ENCODE measurements at places on chromosomes 7 and 10.

DNA sequence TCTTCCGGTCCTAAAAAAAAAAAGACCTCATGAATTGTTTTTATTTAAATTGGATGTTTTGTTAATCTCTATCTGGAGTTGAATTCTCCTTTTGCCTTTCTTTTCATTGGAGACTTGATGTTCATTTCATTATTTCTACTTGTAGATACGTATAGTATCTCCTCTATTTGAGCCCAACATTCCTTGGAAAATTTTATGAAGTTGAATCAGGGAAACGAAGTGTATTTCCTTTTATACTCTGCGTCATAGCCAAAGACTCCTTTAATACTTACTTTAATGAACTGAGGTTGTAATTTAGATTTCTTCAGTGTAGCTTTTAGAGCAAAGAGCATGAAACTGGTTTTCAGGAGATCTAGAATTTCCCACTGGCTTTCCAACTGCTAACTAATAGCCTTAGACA lies 132.4 kb downstream of the KIAA1217 start:
- no peak for DNase-seq

DNA sequence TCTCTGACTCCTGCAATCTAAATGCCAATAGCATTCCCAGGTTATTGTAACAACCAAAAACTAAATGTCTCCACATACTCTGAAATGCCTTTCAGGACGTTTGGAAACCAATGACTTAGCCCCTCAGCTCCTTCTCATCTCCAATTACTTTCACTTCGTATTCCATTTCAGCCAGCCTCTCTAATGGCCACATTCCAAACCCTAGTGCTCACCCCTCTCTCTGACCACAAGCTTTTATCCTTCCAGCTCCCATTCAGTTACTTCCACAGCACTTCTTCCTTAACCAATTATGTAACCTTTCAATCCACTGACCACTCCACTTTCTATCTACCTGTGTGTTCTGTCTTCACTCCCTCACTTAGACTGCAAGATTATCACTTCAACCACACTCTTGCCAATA lies 4.3 kb downstream of the NOC3L start:
- peak; percentile 19 for DNase-seq

- DNase-seq = peak; percentile 89
These were observed 3.7 kb downstream of the NRP1 start for GRCh38 chr10:33330543-33331378.

DNA sequence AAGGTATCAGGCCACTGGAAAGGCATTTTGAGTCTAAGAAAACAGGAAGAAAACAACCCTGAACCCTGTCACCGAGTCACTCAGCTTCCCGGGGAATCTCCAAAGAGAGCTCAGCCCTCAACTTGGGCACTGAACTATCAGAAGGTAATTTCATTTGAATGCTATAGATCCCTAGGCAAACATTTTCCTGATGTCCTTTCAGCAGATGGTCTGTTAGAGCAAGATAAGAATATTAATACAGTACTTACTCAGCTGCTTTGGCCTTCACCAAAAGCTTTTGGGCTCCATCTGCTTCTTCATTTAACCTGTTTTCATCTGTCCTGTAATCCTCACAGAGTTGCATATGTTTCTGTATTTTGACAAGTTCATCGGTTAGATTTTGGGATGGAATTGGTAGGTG lies 34.2 kb upstream of the LAMB1 start:
- DNase-seq = no peak

DNA sequence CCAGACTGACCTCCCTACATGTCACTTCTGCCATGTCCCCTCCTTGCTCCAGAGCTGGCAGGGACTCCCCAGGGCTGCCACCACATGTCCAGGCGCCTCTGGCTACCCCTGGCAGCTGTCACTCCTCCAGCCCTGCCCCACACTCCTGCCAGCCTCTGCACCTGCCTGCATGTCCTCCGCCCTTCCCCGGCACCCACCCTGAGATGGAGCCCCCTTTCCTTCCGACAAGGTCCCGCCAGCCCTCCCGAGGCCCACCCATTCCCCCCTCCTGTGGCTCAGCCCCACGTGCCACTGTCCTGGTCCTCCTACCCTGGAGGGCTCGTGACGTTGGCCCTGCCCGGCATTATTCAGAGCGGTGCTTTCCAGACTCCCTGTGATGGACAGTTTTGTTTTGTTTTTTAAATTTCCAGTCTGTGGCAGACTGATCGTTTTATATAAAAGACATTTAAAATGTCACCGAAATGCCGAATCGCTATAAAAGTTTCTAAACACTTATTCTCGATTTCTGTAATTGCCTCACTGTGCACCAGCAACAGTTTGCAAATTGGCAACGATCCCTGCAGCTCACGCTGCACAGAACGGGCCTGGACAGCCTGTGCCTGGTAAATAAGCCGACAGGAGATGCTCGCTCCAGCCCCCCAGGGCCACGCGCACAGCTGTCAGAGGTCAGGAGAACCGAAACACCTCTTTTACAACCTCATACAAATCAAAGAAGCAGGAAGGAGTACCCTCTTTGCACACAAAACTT lies 111.1 kb upstream of the SH2B2 start:
- no peak for DNase-seq

- no peak for DNase-seq
These were observed 10.7 kb upstream of the ATRNL1 start for GRCh38 chr10:115082506-115082905.

Measured in DMS53 (cell line).